ENCODE measurements at places on chromosomes 2 and 18.

DNA sequence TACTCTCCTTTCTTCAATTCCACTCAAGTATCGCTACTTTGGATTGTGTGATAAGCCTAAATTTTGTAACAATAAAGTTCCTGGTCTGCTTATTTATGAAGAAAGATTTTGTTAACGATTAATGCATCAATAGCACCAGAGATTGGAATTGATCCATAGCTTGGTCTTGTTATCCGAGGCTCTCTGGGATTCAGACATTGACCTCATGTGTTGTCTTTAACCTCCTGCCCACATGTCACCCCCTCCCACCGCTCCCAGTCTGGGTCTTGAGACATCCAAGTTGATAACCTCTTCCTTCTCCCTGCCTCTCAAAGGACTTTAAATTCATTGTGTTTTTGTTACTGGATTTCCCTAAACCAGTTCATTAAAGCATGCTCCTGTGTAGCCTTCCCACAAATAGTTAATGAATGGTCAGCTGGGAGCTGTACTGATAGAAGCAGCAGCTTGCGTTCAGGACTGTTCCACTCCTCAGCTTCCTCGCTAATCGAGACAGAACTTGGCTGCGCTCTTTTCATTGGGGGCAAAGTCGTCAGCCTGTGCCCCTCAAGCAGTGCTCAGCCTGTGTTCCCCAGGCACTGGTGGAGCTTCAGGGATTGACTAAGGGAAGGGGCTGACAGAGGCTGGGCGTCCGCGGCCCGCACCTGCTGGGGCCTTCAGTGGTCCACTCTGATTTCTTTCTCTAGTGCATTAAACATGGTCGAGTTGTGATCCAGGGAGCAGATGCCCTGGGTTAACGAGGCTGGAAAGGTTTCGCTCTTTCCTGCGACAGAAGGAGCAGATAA is 18.9 kb downstream of the ASB1 start:
- no peak for DNase-seq

DNA sequence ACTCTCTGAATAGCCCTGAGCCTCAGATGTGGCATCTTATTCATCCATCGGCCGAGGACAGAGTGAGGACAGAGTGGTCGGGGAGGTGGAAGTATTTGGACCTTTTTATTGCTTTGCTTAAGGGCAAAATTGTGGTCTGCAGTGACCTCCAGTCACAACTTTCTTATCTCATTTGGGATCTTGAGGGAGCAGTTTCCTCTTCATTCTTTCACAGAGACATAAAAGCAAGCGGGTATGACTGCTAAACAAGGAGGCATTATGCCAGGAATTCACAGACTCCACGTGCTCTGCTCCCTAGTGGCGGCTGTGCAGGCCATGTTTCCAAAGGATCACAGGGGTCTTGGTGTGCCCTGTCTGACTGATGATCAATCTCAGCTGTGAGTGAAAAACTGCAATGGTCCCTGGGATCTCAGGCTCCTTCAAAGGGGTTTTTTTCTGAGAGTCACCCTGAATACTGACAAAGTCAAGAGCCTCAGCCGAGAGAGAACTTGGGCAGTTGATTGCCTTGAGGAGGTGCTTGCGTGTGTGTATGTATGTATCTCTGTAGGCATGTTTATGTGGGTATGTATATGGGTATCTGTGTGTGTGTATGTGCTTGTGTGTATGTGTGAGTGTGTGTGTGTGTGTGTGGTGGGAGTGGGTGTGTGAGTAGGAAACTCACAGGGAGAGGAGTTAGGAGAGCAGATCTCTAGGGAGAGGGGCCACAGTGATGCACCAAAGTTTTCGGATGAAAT is 47.7 kb downstream of the RAPGEF4 start:
- DNase-seq = no peak

- no peak for DNase-seq
Observed at GRCh38 chr18:3486512-3486911, 36.5 kb downstream of the TGIF1 start.

DNA sequence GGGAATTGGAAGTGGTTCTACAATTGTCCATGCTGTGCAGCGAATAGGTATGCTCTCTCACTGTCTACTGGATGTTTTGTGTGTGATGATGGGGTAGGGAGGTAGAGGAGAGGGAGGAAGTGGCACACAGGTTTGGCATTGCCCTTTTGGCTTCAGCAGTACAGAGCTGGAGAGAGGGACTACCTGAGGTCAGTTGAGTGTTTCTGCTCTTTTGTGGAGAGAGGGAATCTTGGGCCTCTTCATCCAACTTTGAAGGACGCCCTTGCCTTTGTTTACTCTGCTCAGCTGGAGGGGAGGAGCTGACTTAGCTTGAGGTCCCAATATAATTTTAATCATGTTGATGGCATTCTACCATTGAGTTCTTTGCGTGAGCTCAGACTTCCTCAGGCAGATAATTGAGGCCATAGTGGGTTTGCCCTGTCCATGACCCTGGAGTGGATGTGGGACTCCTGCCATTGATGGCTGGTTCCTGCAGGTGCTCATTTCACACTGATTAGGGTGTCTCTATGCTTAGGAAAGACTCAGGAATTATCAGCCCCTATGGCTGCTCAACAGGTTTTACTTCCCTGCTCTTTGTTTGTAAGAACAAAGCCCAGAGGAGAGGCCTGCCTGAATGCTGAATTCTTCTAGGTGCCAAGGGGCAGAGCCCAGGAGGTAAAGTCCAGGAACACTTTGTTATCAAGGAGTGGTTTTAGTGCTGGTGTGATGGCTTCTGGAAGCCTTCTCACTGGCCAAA is 7.2 kb downstream of the RPIA start:
- DNase-seq = no peak

- DNase-seq = no peak
Observed at GRCh38 chr18:26809346-26809745, 56.2 kb downstream of the AQP4 start.

DNA sequence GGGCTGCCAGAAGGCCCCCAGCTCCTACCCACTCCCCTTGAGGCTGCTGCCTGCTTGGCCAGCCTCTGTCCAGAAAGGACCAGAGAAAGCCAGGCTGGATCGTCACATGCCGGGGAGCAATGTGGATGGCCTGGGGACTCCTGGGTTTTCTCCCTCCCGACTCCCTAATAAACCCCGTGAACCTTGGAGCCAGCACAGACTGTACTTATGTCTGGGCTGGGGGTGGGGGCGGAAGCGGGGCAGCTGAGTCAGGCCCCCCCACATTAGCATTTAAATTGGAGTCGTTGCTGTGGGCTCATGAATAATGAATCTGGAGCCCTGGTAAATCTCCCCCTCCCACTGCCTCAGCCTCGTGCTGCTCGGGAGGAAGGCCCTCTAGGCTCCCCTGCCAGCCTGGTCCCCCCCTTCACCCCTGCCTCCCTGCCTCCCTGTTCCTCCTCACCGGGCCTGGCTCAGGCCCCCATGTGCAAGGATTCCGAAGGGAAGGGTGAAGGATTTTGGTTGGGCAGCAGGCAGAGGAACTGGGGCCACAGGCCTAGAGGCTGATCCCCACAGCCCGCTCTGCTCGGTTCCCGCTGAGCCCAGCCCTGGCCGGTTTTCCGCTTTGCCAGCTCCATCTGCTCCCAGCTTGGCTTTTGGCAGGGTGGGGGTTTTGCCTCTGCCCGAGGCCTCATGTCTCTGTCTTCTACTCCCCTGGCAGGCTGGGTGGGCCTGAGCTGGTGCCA is 7.3 kb upstream of the ASIC4 start:
- no peak for DNase-seq

DNA sequence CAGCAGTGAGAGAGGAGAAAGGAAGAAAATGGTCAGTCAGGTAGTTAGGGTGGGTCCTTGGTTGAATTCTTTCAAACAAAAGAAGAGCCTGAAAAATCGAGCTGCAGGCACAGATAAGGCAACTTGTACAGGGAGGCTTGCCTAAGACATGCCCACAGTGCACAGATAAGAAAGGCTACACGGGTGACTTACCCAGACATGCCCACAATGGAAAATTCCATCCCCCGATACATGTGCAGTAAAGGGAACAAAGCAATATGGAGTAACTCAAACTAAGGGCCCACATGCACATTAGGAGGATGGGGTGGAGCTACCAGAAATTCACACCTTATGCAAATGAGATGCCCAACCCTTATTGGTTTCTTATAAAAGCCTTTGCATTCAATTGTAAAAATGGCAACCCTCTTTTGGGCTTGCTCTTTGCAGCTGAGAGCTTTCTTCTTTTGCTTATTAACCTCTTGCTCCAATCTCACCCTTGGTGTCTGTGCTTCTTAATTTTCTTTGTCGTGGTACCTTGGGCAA is 110.3 kb upstream of the RMP24 start:
- no peak for DNase-seq

DNA sequence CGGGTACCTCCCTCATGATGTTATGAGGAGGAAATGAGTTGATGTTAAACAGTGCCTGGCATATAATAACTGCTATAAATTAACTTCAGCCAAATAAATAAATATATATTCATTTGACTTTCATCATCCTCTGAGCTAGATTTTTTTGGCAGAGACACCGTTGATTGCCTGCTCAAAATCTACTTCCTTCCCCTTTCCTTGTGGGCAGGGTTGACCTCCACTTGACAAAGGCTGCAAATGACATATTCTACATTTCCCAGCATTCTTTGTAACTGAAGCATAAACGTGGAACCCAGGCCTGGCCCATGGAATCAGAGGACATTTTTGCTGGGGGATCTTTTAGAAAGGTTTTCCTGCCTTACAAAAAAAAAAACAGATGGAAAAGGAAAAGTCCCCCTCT is 177.8 kb downstream of the TXNL1 start:
- DNase-seq = no peak

DNA sequence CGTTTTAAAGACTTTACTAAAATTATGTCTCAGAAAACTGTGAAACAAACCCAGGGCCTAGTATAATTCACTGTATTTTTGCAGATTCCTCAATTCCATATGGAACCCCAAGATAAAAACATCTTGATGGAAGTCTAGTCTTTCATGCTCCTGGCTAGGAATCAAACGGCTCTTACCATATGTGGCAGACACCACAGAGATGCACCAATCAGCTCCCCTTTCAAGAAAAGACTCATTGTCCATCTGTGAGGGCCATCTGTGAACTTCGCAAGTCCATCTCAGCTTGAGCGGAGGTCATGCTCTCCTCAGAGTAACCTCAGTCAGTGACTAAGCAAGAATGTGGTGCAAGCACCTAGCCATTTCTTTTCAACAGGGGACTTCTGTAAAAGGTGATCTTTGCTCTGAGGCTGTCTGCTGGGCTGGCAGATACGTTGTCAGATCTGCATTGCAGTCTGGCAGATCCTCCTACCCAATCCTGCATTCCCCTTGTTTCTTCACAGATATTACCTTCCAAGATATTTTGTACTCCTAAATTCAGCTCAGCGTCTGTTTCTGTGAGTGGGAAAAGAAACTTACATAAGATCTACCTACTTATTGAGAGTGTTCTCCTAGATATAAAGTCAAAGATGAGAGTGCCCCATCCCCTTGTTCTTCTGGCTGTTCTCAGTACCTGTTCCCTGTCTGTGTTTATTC is 419.3 kb downstream of the SPAG16 start:
- DNase-seq = no peak

GRCh38 chr2:229873123-229873581 is 48.7 kb downstream of the TRIP12 start:
- DNase-seq = no peak

- DNase-seq = no peak
Observed at GRCh38 chr2:100243631-100244030, 78.7 kb downstream of the LONRF2 start.

DNA sequence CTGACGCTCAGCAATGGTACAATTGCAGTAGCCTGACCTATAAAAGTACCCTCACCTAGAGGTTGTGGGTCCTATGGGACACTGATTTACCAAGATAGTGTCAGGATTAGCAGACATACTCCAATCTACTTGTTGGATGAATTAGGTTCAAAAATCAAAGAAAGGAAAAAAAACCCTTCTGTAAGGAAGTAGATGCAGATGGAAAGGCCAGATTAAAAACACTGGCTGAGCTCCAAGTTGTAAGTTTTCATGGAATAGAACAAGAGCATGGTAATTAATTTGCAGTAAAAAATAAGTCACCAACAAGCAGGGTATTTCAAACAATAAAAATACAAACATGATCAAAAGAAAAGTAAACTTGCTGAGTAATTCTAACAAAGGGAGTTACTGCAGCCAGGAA is 26.4 kb downstream of the IDH1 start:
- no peak for DNase-seq

DNA sequence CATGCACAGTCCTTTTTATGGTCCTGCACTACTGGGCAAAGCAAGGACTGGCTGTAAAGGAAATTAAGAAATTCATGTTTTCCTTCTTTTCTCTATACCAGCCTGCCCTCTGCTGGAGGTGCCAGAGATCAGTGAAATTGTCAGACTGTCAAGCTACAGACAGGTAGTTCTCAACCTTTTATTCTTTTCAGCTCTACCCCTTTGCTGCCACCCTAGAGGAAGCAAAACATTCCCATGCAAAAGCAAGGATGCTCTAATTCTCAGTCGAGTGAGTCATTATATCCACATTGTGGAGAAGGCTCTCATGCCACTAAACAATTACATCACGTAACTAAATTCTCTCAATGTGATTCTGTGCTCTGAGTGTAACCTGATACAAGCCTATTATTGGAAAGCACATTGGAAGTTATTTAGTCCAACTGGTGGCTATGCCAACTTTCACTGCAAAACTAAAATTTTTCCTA is 25.0 kb upstream of the RAPGEF4 start:
- DNase-seq = peak; percentile 43

DNA sequence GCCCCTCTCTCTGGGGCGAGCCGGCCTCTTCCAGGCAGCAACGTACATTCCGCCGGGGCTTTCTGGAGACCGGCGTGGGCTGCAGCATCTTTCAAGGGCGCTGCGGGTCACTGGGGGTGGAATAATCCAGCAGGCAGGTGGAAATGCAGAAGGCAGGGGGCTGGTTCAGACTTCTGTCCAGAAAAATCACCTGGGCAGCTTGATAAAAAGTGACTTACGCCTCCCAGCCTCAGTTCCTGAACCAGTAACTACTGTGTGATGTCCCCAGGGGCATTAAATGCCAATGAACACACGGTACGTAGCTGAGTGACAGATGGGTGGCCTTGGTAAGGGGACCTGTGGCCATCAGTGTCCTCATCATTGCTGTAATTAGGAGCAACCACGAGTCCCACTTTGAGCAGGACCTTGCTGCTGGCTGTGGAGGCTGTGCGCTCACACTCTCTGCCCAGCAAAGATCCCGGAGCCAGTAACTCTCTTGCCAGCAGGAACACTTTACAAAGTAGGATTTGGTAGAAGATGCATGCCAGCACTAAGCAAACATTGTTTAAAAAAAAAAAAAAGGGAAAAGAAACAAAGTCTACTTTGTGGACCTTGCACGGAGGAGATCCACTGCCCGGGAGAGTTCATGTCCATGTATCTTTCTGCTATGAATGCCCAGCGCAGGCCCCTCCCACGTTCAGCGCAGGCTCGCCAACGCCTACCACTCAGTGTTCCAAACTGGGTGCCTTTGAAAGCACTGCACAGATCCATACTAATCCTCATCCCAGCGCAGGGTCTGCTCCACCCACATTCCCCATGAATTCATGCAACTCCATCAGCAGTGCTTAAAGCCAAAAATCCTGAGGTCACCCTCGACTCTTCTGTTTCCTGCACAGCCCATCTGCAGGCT is 177.3 kb downstream of the HDAC4 start:
- DNase-seq = peak; percentile 48

- no peak for DNase-seq
Observed at GRCh38 chr2:8790739-8791162, 46.7 kb downstream of the KIDINS220 start.

GRCh38 chr2:159921752-159922404 is 123.9 kb upstream of the CD302 start:
- DNase-seq = peak; percentile 59

- DNase-seq = no peak
Observed at GRCh38 chr2:84817239-84817655, 63.6 kb downstream of the TRABD2A start.

All from uterus (tissue), 4 donors.